ENCODE measurements at places on chromosomes 3 and 15.
A peak's percentile ranks its signal among the peaks of the same experiment; 100 is the strongest.

- no peak for DNase-seq
These were observed 60.8 kb upstream of the ARHGEF26 start for GRCh38 chr3:154060238-154061000.

- DNase-seq, result no peak
These were observed 140.7 kb upstream of the NR2E3 start for GRCh38 chr15:71669688-71670087.

DNA sequence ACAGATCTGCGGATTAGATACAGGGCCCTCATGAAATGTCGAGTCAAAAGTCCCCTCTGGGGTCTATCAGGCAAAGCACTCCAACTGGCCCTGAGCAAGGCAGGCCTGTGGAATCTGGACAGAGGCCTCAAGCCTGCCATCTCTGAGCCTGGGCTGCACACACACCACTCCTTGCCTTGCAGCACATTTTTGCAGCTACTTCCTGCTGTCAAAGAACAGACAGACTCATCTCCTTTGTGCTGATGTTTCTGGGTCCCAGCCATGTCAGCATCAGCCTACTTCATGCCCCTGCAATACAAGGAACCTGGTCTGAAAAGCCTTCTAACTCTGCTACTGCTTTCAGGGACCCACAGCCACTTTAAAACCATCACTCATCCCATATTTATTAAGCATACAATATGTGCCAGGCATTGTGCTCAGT lies 60.6 kb upstream of the IL12A start:
- peak; percentile 38 for DNase-seq

DNA sequence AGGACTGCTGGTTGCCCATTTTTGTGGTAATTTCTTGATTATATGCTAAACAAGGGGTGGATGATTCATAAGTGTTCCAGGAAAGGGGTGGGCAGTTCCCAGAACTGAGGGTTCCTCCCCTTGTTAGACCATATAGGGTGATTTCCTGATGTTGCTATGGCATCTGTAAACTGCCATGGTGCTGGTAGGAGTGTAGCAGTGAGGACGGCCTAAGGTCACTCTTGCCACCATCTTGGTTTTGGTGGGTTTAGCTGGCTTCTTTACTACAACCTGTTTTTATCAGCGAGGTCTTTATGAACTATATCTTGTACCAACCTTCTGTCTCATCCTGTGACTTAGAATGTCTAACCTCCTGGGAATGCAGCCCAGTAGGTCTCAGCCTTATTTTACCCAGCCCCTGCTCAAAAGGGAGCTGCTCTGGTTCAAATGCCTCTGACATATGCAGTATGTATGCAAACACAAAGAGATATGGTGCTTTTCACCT lies 46.2 kb downstream of the C3orf38 start:
- no peak for DNase-seq

DNA sequence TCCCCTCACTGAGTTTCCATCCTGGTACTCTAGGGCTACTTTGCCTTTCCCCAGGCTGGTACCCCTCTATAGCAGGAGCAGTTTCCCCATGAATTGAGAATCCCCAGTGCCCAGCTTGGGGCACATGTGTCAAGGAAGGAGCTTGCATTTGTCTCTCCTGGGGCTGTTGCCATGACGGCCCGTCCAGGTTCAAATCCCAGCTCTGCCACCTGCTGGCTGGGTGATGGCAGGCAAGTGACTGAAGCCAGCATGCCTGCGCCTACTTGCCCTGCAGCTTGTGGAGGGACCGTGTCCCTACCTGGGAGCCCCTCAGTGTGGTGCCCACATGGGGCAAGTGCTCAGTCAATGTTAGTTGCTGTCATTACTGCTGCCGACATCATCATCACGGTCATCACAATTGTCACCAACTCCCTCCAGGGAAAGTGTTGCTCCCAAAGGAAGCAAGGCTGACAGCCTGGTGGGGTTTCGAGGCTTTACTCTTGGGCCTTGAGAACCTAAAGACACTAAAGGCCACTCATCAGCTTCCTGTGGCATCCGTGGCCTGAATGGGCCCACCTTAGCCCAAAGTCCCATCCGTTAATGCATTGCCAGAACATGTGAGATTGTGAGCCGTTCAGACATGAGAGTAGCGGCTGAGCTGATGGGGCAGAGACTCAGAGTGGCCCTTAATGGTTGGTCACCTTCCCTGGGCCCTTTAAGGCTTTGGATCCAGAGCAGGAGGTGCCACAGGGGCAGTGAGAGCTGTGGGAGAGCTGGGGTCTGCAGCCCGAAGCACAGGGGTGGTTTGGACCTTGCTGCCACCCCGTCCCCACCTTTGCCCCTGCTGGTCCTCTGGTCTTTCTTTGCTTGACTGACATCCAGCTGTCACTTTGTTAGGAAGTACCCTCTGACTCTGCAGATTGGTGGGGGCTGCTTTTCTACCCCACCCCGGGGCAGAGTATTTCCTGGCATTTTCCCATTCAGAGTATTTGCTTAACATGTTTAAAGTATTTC lies 144.4 kb downstream of the DNAJB8 start:
- DNase-seq, result no peak

- DNase-seq, result no peak
These were observed 12.4 kb upstream of the CEP152 start for GRCh38 chr15:48823237-48823636.

GRCh38 chr3:141355242-141355641 lies 13.1 kb upstream of the ZBTB38 start:
- no peak for DNase-seq

GRCh38 chr3:12242772-12243171 lies 46.1 kb upstream of the PPARG start:
- no peak for DNase-seq

DNA sequence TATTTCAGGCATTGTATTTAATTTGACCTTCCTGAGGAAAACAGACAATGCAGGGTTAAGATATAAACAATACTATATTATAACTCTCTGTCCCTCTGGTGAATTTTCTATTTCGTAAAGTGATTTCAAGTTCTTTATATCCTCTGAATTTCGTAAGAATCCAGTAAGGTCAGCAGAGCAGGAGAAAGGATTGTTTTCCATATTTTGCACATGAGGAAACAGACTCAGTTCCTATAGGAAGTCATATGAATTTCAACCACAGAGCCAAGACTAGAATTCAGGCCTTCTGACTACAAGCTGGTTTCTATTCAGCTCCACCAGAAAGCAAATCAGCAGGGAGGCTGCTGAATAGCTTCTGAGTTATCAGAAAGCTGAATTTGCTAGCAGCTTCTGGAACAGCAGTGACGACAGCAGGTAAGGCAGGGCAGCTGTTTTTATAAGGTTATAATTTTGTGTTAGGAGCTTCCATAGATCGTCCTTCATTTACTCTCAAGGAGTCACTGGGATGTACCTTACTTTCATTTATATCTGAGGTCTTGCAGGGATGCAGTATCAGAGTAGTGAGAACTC lies 11.1 kb upstream of the PLAAT1 start:
- no peak for DNase-seq

DNA sequence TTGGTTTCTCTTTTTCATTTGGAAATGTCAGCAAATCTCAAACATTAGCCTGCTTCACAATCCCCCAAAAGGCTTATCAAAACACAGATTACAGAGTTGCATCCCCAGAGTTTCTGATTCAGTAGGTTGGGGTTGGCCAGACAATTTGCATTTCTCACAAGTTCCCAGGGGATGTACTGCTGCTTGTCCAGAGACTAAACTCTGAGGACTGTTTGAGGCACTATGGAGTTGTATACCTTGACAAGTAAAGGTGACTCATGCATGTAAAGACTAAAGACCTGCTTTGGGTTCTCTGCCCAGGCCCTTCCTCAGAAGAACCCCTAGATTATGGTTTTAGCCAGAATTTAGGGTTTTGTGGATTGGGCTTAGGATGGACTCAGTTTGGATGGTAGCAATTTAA lies 151.1 kb upstream of the ARHGEF26 start:
- no peak for DNase-seq

DNA sequence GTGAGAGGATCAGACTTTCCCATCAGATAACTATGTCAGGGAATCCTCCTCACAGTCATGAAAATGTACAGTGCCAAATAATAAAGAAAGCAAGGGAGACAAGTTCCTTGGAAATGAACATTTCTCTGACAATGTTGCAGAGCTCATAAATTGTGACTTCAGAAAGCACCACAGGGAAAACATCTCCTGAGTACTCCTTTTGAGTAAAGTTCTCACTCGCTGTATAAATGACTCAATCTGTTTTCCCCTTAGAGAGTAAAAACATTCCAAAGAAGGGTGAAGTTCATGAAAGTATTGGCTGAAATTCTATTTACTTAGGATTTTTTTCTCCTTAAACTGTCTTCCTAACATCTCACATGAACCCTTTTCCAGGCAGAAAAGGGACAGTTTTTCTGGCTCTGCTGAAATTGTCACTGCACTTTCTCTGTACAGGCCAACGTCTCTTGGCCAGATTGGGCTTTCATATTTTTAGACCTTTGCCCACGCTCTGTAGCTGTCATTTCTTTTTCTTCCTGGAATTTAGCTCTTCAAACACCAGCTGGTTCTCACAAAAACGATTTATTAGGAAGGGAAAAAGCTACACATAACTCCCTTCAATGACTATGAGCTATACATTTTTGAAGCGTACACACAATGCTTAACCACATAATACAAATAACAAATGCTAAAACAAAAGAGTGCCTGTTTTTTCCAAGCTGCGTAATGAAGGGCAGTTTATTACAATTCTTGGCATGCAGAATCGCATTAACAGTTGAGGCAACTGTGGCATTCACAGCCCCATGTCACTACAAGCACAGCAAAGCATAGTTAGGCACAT lies 216.1 kb downstream of the ATP8B4 start:
- no peak for DNase-seq

DNA sequence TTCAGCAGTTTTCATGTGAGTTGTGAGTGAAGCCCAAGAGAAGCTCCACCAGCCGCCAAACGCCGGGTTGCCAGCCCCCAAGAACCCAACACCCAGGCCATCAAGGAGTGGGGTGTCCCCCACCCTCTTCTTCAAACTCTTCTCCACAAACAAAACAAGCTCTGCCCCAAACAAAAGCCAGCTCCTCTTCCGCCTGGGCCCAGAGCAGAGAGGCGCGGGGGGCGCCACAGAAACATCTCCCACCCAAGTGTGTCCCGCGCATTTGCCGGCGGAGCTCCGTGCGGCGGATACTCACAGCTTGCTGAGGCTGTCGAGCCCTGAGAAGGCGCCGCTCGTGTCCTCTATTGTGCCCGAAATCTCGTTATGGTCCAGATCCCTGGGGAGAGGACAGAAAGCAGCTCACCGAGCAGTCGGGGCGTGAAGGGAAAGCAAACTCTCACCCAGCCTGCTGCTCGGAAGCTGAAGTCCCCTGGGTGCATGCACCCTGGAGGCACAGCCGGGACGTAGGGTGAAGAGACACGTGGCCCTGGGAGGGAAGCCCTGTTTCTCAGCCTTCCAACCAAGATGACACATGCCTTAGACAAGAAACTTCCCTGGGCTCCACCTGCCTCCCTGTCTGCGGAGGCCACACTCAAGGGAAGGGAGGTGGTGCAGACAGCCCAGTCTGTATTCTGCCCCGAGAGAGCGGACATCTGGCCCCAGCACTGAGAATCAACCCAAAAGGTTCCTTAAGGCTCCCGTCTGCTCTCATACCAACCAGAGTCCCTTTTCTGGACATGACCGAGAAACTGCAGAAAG lies 95.7 kb downstream of the LRIG1 start:
- DNase-seq, result no peak

DNA sequence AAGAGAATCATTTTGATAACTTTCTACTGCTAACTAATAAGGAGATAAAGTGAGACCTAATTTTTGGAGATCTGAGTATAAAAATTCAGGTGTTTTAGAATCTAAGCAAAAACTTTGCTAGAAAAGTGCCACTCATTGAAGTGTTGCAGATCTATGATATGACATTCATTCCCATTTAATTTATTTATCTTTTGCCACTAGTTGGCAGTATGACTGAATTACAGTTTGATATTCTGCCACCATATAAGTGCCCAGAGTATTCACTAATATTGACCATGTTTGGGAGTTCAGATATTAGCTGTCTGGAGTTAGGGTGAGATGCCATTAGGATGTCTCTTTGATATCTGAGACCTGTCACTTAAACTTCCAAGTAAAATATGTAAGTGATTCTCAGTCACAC lies 251.3 kb upstream of the GBE1 start:
- no peak for DNase-seq

Measured in RCC 7860 (cell line).